ENCODE measurements at places on chromosomes 2 and 18.

GRCh38 chr2:145764631-145765030 lies 1244.7 kb upstream of the ZEB2 start:
- DNase-seq: no peak

GRCh38 chr2:23385351-23385747 lies 370 bp downstream of the KLHL29 start:
- no peak for DNase-seq

- no peak for DNase-seq
Observed at GRCh38 chr18:52451256-52451655, 111.3 kb downstream of the DCC start.

- DNase-seq: no peak
Observed at GRCh38 chr18:71808616-71809015, 735.5 kb downstream of the CBLN2 start.

DNA sequence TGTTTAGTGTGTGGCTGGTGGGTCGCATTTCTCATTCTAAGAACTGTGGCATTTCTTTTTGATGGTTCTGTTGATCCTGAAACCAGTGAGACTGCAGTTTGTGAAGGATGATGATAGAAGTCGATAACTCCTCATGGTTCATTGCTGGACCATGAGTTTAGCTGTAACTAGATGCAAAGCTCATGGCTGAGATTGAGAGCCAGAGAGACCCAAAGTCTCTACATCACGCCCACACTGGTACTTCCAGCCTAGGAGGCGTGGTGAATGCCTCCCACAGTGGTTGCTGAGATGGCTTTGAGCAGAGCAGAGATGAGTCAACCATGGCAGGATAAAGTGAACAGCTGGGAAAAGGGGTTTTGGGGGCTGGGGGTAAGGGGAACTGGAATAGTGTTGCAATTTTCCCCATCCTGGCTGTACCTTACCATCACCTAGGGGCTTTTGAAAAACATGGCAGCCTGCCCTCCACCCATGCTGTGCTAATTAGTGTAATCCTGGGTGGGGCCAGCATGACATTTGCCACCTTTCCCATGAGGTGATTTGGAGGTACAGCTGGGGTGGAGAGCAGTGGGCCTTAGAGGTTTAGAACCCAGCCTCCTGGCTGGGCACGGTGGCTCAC lies 24.1 kb downstream of the INPP4A start:
- no peak for DNase-seq

DNA sequence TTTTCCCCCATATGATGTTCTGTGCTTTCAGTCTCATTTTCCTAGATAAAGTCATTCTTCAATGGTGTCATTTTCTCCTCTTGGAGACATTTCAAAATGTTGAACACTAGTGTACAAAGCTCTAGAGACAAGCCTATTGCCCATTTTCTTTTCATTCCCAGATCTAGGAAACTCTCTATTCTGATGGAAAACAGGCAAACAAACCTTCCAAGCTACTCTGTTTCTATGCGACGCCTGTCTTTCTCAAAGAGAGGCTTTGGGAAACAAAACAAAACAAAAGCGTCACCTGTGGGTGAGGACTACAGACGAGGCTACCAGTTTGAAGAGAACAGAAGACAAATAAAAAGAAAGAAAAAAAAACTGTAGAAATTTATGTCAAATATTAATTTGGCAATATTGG lies 311.0 kb downstream of the CBLN2 start:
- no peak for DNase-seq

DNA sequence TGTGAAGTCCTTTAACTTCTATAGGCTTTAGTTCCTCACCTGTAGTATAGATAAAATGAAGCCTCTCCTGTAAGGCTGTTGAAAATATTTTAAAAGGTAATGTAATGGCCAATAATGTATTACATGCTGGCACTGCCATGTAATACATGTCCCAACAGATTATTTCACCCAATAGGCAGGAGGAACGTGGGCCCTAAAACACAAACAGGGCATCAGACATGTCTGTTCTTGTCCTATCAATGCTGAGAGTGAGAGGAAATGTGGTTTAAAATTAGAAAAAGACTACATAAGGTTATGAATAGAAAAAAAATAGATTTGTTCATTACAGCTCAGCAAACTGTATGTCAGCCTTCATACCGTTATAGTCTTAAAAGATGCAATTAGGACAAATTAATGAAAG lies 492.7 kb upstream of the DDX18 start:
- no peak for DNase-seq

DNA sequence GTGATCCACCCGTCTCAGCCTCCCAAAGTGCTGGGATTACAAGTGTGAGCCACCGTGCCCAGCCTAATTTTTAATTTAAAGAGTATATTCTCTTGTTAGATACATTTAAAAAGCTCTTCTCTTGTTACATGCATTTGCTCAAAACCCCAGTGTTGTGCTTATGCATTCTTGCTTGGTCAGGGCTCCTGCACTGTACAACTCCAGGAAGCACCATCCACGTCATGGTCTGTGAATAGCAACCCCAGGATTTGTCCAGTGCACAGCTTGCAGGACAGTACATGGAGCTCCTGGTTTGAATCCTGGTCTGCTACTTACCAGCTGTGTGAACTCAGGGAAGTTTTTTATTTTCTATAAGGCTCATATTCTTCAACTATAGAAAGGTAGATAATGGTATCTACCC lies 80.8 kb downstream of the MDH1 start:
- no peak for DNase-seq

DNA sequence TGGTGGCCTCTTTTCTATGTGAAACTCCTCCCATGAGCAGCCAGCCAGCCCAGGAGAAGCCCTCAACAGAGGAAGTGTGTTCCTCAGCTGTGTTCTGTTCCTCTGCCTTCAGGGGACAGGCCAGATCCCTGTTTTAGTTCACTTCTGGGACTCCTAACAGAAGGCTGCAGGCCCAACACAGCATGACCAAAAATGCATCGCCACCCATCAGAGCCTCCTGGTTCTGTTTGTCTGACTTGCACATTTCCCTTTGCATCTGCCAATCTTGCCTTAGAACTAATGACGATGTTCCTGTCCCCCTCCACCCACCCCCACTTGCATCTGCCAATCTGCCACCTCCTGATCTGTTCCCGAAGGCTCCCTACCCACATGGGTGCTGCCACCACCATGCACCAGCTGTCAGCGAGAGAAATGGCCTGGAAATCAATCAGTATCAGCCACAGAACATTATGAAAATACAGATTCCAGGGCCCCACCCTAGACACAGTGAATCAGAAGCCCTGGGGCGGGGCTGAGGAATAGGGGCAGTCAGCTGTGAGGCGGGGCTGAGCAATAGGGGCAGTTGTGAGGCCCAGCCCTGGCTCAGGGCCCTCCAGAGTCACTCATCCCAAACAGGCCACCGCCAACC lies 51.0 kb downstream of the FAM168B start:
- no peak for DNase-seq

DNA sequence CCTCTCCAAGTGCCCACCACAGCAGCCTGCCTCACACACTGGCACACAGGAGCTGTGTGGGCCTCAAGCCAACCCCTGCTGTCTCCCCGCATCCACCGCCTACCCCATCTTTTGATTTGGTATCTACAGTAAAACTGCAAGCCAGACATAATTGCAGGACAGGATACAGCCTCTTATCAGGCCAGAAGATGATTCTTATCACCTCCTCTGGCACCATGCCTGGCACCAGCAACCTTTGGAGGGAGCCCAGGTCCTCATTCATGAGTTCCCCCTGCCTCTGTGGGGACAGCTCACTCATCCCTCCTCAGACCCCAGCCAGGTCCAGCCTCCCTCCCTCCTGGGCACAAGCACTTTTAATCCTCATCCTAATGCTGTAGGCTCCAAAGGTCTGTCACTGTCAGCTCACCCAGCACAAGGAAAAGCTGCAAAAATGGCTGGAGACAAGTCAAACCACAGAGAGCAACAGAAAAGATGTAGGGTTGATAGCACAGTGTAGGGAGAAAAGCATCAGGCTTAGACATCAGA lies 9.7 kb downstream of the RAB11FIP5 start:
- no peak for DNase-seq

- no peak for DNase-seq
Observed at GRCh38 chr2:198339116-198339515, 534.7 kb downstream of the PLCL1 start.

- DNase-seq: no peak
Observed at GRCh38 chr18:56326336-56327072, 311.9 kb downstream of the TXNL1 start.

- no peak for DNase-seq
Observed at GRCh38 chr18:12840382-12840781, 43.7 kb downstream of the PTPN2 start.

- DNase-seq: no peak
Observed at GRCh38 chr2:70817284-70817954, 3.0 kb downstream of the CLEC4F start.

- DNase-seq: no peak
Observed at GRCh38 chr2:20421988-20422370, 24.9 kb upstream of the RHOB start.

- no peak for DNase-seq
Observed at GRCh38 chr2:164145093-164145987, 409.5 kb upstream of the FIGN start.

DNA sequence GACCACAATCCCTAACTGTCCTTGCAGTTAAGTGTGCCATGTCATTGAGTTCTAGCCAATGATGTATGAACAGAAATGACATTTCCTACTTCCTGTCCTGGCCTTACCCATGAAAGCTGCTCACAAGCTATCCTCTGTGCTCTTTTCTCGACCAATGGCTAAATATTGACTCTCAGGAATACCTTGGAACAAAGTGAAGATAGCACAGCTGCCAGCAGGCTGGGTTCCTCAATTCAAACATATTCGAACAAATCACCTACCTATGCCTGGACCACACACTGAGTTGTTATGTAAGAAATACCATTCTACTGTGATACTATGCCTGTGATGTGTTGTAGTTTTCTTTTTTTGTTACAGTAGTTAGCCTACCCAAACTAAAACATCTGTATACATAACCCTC lies 65.1 kb downstream of the GAREM1 start:
- DNase-seq: no peak

DNA sequence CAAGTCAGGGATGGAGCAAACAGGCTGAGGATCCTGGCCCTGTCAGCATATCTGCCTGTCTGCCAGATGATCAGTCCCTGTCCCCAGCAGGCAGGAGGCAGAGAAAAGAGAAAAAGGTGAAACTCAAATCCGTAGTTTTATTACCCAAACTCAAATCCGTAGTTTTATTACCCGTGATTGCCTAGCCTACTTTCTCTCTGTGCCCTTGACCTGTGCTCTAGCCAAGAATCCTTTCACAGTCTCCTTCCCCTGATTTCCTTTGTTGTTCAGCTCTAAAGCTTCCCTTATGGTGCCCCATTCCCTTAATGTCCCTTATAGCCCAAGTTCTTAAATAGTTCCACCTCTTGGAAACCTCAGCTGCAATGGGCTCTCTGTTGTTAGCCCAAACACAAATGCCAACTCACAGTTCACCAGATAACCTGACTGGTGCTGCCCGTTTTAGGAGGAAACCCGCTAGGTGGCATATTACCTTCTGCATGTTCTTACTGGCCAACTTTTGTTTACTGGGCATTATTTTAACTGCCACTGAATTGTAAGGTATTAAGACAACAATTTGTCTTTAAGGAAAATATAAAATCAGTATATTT lies 125.7 kb upstream of the FZD5 start:
- DNase-seq: no peak

GRCh38 chr2:103879101-103879500 lies 974.8 kb upstream of the POU3F3 start:
- DNase-seq: no peak

DNA sequence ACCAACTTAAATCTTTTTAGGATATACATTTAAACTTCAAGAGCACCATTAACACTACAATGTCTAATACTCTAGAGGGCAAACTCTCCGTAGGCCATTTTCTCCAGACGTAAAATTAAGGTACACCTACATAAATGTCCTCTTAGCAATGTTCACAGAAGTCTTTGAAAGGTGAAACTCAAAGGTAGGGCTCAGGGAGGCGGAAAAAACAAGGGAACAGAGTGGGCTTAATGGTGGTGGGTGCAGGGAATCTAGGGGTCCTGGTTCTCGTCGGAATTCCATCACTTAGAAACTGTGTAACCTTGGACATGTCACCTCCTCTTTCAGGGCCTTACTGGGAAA lies 668 bp downstream of the NFU1 start:
- no peak for DNase-seq

DNA sequence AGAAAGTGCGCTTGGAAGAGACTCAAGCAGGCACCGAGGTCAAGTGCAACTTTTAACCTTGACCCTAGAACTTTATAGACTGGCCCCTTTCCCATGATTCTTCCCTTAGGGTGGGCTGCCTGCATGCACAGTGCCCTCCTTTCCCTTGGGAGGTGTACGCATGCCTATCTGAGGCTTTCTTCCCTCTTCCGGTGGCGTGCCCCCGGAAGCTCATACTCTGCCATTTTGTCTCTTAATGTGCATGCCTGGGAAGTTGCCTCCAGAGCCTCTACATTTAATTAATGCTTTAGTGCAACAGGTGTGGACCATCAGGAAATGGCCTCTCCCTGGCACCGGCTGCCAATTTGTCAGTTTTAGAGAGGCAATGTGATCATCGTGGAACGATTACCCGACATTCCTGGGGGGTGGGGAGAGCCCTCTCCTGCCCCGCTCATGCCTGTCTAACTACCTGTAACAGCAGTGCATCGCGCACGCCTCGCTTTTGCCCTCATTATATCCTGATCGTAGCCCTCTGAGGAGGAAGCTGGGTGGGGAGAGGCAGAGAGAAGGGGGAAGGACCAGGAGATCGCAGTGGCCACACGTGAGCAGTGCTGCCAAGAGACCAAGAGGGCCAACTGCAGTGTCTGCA lies 194.8 kb downstream of the TFCP2L1 start:
- no peak for DNase-seq

- no peak for DNase-seq
Observed at GRCh38 chr18:73235921-73236320, 368.1 kb upstream of the NETO1 start.

- peak; percentile 58 for DNase-seq
Observed at GRCh38 chr2:173134703-173135102, 59.1 kb downstream of the MAP3K20 start.

GRCh38 chr2:239880396-239880795 lies 144.7 kb downstream of the NDUFA10 start:
- no peak for DNase-seq

GRCh38 chr2:238851761-238852160 lies 3.9 kb downstream of the TWIST2 start:
- DNase-seq: no peak

GRCh38 chr2:66729416-66730330 lies 294.7 kb downstream of the MEIS1 start:
- no peak for DNase-seq

DNA sequence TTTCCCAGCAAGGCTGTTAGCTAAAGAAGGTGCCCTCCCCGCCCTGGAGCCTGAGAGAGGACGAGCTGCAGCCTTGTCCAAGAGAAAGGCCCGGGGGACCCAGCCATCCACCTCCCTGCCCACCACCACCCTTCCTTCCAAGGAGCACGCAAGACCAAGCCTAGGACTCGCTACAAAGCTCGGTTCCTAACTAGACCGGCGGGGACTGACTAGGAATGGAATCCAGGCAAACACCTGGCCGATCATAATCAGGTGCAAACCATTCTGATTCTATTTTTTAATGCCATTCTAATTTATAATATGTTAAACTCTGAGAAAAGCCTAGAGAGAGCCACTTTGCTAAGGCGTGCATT lies 19.7 kb upstream of the TUBB6 start:
- no peak for DNase-seq
